ENCODE measurements at places on chromosomes 13 and 19. TPM values are rescaled to one million over a fixed set of nuclear protein-coding genes. Genes with fewer than 3 reads are reported as not detected.

The LMTK3 gene
- 0.22 TPM for total RNA-seq

The DMKN gene
- total RNA-seq, result not detected

The KASH5 gene
- not detected for total RNA-seq

The WDR87 gene
- total RNA-seq, result not detected
